Effector CD4-positive, alpha-beta T cell (primary cell): ENCODE measurements at places on chromosomes 1 and 21.

GRCh38 chr1:172269644-172270043 lies 150.8 kb upstream of the C1orf105 start:
- no peak for DNase-seq

GRCh38 chr1:227753999-227754711 lies 18.9 kb downstream of the SNAP47 start:
- DNase-seq = no peak

- no peak for DNase-seq
Observed at GRCh38 chr1:208565756-208566440, 321.7 kb upstream of the PLXNA2 start.

GRCh38 chr1:28173980-28174297 lies 2.6 kb downstream of the PTAFR start:
- no peak for DNase-seq

GRCh38 chr21:45085700-45086099 lies 11.3 kb downstream of the ADARB1 start:
- no peak for DNase-seq

- DNase-seq = peak; percentile 24
Observed at GRCh38 chr1:88998716-88999115, 6.3 kb upstream of the KYAT3 start.

DNA sequence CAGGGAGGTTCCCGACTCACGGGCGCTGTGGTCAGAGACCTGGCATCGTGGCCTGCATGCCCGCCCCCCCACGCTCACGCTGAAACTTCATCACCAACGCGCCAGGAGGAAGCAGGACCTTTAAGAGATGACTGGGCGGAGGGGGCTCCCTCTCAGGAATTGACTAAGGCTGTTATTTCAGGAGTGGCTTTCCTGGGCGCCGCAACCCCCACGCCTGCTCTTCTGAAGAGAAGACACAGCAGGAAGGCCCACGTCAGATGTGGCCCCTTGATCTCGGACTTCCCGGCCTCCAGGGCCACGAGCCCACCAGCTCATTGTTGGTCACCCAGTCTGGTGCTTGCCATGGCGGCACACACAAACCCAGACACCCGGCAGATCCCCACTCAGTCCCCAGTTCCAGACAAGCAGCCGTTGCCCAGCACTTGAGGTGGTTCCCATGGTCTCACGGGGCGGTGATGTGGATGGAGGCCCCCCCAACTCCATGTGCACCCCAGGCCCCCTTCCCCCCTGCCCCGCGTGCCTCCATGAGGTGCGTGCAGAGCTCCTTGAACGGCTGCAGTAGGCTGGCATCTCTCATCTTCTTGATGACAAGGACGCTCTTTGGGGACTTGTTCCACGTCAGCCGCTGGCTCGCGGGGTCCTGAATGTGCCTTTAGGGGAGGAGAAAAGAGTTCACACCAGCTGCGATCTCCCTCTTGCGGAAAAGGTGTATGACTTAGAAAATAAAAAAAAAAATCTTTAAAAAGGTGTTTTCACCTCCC lies 21.4 kb downstream of the NADK start:
- no peak for DNase-seq

DNA sequence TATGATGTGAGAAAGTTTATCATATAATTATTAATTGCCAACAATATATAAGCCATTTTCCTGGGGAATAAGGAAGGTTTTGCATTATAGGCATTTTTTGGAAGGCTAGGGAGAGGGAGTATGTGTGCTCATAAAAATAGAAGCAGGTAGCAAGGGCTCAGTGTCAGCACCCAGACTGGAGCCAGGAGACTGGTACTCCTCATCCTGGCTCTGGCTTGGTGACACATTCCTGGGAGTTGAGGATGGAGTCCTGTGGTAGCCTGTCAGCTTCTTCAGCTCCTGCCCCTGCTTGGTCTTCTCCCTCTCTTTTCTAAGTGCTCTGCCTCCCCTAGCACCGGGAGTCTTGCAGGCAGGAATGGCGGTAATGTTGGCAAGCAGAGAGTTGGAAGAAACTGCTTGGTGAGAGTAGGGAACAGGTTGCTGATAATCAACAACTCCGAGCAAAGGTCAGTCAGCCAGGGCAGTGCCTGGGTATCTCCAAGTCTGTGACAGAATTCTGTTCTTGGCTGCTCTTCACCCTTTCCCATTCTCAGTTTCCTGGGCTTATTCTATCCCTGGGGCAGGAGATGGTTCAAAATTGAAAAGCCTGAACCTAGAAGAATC lies 23.0 kb downstream of the GIPC2 start:
- DNase-seq = no peak

- no peak for DNase-seq
Observed at GRCh38 chr1:17462669-17463068, 23.2 kb upstream of the RCC2 start.
